ENCODE measurements at places on chromosomes 12 and 14. TPM values are rescaled to one million over a fixed set of nuclear protein-coding genes. Genes with fewer than 3 reads are reported as not detected.

DNA sequence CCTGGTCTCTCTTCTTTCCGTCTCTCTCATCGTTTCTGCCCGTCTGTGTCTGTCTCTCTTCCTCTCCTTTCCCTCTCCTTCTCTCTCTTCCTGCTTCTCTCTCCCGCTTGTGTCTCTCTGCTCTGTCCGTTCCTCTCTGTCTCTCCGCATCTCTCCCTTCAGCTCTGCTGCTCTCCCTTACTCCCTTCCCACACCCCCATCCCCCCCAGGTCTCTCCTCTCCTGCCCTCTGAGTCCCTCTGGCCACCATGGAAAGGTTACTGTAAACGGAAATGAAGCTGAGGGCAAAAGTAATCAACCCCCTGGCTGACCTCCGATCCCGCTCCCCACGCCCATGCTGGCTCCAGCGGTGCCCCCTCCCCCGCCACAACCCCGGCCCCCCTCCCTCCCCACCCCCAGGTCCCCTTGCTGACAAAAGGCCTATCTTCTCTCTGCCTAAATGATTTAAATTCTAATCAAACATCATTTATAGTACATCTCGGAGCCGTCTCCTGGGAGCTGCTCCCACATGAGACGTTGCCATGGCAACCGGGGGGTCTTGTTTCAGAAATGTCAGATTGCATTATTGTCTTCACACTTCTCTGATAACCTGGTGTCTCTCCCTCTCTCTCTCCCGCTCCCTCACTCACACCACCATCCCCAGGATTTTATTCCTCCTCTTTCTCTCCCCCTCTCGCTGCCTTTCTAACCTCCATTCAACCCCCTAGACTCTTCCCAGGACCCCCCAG lies 203.8 kb downstream of the RBM19 start:
- no peak for DNase-seq

Gene SPIC
- total RNA-seq, result not detected

DNA sequence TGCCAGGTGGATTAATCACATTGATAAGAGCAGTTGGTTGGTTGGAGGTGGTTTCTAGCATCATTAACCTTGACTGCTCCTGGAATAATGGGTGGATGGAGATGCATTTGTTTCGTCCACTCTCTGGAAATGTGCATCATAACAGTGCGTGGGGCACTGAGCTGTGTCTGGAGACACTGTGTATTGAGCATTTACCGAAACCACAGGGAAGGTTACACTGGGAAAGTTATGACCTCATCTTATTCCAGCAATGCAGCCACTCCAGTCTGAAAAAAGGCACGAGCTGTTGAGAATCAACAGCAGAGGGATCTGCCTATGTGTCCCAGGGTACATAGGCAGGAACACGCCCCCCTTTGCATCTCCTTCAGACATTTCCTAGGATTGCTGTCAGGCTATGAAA lies 27.2 kb downstream of the RNFT2 start:
- DNase-seq, result no peak

GRCh38 chr14:66003082-66003730 lies 483.0 kb upstream of the CCDC196 start:
- peak; percentile 68 for DNase-seq

- no peak for DNase-seq
Observed at GRCh38 chr12:77830583-77831351, at the start of gene NAV3. Gene NAV3, plus strand, starts transcription at chr12:77830894. Its CDS starts 568 bp downstream, at chr12:77831462.

GRCh38 chr14:104507443-104507842 lies 72.1 kb upstream of the C14orf180 start:
- no peak for DNase-seq

Gene NRXN3
- total RNA-seq, result 1.7 TPM

GRCh38 chr14:72045885-72046284 lies 113.7 kb downstream of the RGS6 start:
- DNase-seq, result no peak

GRCh38 chr12:46387670-46388069 lies 15.1 kb upstream of the SLC38A2 start:
- no peak for DNase-seq

Gene ZNF641
- 10.9 TPM for total RNA-seq

GRCh38 chr14:96204151-96205058 lies at the start of gene BDKRB2:
Gene BDKRB2, plus strand, starts transcription at chr14:96204839. Its CDS starts 32,269 bp downstream, at chr14:96237108.
- peak; percentile 71 for DNase-seq

DNA sequence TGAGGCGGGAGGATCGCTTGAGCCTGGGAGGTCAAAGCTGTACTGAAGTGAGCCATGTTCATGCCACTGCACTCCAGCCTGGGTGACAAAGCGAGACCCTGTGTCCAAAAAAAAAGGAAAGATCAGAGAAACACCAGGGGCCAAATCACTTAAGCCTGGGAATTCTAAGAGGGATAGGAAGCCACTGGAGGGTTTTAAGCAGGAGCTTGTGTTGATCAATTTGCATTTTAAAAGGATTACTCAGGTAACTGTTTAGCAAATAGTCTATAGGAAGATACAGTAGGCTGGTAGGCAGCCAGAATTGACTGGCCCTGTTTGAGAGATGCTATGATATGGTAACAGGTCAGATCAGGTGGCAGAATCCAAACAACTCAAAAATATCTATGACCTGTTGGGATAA lies 162.7 kb downstream of the SPTSSA start:
- no peak for DNase-seq

Gene AQP2
- total RNA-seq, result not detected

Gene DLK1
- total RNA-seq, result not detected

- DNase-seq, result peak; percentile 19
Observed at GRCh38 chr12:6135071-6135470, 10.6 kb upstream of the VWF start.

Gene EML5
- total RNA-seq, result 0.66 TPM

- DNase-seq, result no peak
Observed at GRCh38 chr14:39169541-39169900, 612 bp downstream of the TRAPPC6B start.

GRCh38 chr12:67002720-67003119 lies 266.4 kb upstream of the CAND1 start:
- DNase-seq, result peak; percentile 52

Gene EML1
- total RNA-seq, result 12.0 TPM

Gene P2RX2
- not detected for total RNA-seq

- no peak for DNase-seq
Observed at GRCh38 chr14:91857614-91858013, 9.7 kb downstream of the TC2N start.

GRCh38 chr14:90087433-90087832 lies 25.6 kb downstream of the KCNK13 start:
- peak; percentile 73 for DNase-seq

DNA sequence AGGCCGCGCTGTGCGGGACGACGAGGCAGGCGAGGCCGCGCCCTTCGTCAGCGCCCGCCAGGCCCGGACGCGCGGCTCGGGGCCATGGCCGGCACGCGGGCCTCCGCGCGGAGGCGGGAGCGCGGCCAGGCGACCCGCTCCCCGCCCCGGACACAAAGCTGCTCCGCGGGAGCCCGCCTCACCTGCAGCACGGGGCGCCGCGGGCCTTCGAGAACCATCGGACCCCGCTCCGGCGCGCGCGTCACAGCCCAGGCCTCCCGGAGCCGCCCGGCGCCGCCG lies 342 bp downstream of the DICER1 start:
- DNase-seq, result no peak

DNA sequence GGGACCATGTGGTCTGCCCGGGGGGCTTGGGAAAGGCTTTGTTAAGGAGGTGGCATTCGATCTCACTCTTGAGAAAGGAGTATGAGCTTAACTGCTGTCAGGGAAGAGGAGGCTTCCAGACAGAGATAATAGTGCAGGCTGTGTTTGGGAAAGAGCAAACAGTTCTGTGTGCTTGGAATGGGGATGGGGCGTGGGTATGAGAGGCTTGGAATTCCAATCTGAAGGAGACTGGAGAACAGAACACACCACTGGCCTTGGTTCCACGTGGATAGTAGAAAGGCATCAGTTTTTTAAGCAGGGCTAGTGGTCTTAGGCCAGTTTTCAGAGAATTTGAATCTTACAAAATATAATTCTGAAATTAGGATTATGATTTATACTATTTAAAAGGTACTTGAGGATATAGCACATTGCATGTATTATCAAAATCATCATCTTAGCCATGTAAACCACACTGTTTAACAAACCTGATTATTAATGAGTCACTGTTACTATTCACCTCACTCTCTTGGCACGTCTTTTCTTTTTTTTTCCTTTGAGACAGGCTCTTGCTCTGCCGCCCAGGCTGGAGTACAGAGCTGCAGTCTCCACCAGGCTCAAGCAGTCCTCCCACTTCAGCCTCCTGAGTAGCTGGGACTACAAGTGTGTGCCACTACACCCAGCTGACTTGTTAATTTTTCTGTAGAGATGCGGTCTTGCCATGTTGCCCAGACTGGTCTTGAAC lies 38.5 kb upstream of the KCNK13 start:
- DNase-seq, result peak; percentile 73

GRCh38 chr12:40327535-40327934 lies 102.7 kb downstream of the LRRK2 start:
- DNase-seq, result no peak

DNA sequence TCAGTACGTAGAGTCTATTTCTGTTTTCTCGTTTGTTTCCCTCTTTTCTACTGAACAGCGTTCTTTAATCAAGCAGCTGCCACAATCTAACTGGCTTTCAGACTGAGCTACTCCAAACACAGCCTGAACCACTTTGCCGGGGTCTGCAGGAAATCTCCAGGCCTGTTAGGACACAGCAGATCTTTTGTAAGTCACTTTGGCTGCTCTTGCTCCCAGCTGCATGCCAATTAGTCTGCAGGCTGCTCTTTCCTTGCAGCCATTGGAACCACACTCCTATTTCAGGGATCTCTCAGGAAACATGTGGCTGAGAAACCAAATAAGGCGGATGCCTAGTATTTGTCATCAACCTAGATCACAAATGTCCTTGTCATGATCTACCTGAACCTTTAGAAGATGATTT lies 73.6 kb downstream of the TMTC1 start:
- no peak for DNase-seq

GRCh38 chr14:64645220-64645892 lies 58.9 kb upstream of the PLEKHG3 start:
- DNase-seq, result no peak

- no peak for DNase-seq
Observed at GRCh38 chr12:20421421-20421820, 53.1 kb downstream of the PDE3A start.

Gene TPPP2
- not detected for total RNA-seq

DNA sequence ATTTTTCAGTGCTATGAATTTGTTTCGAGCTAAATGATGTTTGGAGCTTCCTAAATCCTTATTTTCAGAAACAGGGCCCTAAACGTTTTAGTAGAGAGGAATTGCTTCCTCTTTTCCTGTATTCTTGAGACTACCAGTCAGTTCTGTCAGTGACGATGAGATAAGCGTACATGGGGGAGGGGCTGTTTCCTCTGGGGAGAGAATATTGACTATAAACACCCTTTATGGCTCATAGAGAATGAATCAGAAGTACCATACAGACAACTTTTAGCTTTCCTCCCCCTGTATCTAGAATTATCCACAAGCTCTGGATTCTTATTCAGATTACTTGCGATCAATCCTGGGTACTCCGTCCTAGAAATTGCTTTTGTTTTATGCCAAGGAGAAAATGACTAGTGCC lies 5.1 kb downstream of the TBK1 start:
- DNase-seq, result no peak

- no peak for DNase-seq
Observed at GRCh38 chr12:132635076-132635955, 16.7 kb downstream of the P2RX2 start.

- no peak for DNase-seq
Observed at GRCh38 chr14:19828314-19828713, 24.7 kb downstream of the OR4N2 start.

DNA sequence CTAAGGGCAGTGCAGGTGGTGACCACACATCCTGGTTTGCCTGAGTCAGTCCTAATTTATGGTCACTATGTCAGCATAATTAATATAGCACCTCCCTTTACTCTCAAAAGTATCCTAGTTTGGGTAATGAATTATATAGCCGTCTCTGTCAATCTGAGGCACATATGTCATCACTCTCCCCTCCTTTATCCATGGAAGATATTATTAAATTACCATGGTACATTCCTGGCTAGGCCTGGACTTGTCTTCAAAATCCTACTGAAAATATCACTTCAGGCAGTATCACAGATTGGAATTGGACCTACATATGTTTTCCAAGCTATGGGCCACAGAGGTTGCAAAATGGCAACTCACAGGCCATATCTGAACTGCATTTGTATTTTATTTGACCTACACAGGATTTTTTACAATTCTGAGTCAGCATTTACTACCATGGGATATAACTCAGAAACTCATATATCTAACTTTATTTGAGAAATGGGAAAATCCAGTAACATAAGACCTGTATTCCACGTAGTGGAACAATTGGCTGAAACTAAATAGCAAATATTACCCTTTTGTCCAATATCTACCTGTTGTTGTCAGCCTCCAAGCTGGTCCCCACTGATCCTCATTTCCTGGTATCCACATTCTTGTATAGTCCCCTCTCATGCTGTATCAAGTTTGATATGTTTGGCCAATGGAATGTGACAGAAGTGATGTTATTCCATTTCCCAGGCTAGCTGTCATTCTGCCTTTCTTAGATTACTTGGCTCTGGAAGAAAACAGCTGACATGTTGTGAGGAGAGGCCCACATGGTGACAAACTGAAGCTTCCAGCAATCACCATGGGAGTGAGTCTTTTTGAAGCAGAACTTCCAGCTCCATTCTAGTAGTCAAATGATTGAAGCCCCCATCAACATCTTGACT lies 102.5 kb upstream of the MDM1 start:
- peak; percentile 40 for DNase-seq

DNA sequence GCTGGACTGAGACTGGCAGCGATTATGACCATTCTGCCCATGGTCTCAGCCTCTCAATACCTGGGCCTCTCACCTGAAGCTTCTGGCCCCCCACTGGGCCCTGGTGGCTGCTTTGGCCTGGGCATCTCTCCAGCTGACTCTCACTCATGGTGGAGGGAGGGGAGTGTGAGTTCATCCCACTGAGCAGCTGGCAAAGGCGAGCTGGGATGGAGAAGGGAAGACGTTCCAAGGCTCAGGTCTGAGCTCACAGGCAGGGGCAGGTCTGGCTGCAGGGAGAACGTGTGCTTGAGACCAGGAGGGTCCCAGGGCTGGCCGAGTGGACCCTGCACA lies 103.5 kb downstream of the TMEM121 start:
- DNase-seq, result no peak

GRCh38 chr12:117658226-117658625 lies 296.8 kb upstream of the NOS1 start:
- DNase-seq, result no peak

DNA sequence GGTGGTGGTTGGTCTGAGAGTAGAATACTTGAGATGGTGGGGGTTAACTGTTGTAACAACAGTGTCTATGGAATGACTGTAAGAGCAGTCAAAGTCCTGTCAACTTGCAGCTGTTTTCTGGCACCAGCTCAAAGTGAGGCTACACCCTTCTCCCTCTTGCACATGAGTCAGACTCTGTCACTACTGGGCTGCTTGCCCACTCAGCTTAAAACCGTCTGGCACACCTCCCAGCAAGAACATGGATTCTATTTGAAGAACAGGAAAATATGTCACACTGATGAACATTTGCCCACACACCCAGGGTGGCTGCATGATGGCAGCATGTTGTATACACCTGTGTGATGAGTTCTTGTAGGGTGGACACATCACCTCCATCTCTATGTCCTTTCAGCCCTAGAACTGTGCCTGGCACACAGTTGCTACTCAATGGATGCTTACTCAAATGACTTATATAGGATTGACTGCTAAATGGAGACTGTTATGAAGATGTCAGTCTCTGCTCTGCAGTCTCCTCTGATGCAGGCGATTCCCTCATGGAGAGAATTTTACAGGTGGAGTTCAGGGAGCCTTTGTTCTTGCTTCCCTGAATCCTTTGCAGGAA lies 19.3 kb upstream of the SERPINA6 start:
- DNase-seq, result peak; percentile 93

Gene TSPAN19
- total RNA-seq, result not detected

GRCh38 chr12:79069009-79069408 lies 204.4 kb downstream of the SYT1 start:
- no peak for DNase-seq

Gene TPCN1
- total RNA-seq, result 29.3 TPM

Gene GCN1
- 334 TPM for total RNA-seq
